Mesothelial cell of epicardium (in vitro differentiated cells): ENCODE measurements at places on chromosomes 1 and 21. TPM values are rescaled to one million over a fixed set of nuclear protein-coding genes. Genes with fewer than 3 reads are reported as not detected.

The DEPDC1 gene
- 9.9 to 11.4 TPM (median 10.4 TPM) in 3 replicates for total RNA-seq

The CFHR2 gene
- not detected in 3 replicates for total RNA-seq

The TACSTD2 gene
- total RNA-seq: 22.7 to 25.3 TPM (median 25.0 TPM) in 3 replicates

DNA sequence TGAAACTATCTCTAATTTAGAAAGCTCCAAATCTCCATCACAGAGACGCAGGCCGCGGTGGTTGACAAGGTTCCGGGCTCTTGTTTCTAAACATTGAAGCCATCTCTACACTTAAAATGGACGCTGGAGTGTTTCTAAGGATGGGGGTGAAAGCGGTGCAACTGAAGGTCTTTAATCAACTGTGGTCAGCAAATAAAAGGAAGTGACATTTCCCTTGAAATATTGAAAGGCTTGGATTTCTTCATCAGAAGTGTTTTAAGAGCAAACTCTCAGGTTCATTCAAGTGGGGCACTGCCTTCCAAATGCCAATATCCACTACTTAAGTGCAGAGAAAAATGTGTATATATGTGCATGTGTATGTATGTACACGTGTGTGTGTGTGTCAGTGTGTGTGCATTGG lies 117.3 kb downstream of the KAZN start:
- no peak for DNase-seq

GRCh38 chr1:231046730-231047395 lies 6.8 kb upstream of the FAM89A start:
- DNase-seq: no peak

DNA sequence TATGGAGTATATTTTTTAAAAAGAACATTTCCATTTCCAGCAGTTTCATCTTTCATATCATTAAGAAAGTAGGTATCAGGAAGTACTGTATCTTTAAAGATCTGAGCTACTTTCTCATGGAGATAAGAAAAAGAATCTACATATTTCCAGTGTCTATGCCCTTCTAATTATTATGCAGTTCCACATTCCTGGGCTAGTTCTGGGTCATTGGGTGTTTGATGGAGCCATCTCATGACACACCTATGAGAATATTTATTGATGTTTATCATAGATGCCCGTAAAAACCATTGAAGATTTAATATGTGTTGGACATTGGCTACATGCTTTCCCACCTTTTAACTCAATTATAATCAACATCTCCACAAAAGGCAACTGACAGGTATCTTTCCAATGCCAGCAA lies 21.0 kb downstream of the LCE4A start:
- DNase-seq: no peak

DNA sequence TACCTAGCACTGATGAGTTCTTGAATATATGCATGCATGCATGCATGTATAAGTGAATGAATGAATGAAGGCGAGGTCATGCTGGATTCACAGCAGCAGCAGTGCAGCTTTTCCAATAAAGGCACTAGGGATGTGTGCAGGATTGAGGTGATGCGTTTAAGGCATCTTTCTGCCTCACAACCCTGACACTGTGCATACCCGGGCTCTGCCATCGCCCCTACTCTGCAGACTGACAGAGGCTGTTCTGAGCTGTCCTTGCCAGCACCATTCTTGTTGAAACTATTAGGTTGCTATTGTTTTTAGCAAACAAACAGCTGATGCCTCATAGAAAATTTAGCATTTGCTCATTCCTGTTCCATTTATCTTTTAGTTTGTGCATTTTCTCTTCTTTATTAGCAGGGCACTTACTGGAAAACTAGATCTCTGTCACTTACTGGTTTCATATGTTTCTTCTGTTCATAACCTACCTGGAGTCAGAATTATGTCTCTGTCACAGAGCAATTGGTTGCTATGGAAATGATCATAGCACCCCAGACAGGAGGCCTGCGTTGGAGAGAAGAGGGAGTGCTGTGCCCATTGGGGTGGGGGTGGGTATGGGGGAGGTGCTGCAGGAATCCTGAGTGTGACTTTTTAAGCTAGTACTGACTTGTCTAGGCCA lies 79.0 kb downstream of the CD58 start:
- DNase-seq: no peak

DNA sequence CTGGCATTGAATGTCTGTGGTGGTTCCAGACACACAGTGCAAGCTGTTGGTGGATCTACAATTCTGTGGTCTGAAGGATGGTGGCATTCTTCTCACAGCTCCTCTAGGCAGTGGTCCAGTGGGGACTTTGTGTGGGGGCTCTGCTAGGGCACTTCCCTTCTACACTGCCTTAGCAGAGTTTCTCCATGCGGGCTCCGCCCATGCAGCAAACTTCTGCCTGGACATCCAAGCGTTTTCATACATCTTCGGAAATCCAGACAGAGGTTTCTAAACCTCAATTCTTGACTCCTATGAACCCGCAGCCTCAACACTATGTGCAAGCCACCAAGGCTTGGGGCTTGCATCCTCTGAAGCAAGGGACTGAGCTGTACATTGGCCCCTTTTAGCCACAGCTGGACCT lies 43.0 kb downstream of the RGS18 start:
- no peak for DNase-seq

DNA sequence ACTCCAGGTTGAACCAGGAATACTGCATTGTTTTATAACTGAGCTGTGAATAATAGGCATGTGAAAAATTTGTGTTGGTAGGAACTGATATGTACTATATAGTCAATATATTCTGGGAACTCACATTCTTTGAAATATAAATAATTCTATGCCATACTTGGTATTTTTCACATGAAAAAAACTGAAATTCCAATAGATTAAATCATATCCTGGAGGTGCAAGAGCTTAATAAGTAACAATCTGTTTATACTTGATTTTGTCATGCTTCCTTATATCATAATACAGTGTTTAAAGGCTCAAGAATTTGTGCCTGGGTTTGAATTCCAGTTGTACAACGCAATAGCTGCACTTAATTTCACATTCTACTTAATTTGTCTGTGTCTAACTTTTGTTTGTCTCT lies 387.0 kb downstream of the USP25 start:
- no peak for DNase-seq

DNA sequence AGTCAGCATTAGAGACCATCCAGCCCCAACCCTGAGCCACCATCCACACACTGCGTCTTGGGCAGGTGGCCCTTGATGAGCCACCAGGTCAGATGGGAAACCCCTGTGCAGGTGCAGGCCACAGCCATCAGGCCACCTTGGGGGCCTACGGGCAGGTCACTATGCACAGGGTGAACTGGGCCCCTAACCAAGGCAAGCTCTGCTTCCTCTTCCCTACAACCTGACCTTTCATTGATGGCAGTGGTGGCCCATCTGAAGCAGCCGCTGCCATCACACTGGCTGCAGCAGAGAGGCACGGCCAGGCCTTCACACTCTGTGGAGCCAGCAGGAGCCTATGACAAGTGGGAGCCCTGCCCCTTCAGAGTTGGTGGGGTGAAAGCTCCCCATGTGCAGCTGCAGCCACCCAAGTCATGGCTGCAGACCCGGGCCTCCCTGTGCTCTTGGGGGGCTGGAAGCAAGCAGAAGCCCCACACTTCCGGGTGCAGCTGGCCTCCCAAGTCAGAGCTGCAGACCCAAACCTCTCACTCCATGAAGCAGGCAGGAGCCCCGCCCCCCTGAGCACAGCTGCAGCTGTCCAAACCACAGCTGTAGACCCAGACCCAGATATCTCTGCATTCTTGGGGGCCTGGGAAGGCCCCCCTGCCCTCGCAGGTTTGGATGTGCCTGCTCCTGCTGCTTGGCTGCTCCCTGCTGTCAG lies 681.5 kb downstream of the MATN1 start:
- no peak for DNase-seq

- DNase-seq: no peak
Measured at GRCh38 chr1:192545896-192546521, 29.6 kb upstream of the RGS1 start.

GRCh38 chr1:186568221-186568620 lies 107.3 kb upstream of the PDC start:
- no peak for DNase-seq

DNA sequence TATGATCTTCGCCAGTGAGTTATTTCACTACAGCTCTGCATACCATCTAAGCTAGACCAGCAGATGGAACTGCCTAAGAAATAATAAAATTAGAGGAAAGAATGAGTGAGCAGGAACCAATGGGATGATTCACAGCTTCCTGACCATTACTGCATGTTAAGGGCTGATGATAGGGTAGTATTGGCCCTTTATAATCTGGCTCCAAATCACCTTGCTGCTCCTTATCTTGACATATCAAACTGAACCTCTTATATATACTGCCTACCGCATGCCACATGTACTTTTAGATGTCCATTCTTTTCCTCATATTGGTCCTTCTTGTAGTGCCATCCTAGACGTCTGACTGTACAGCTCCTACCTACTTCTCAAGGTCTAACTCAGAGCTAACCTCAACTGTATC lies 524.4 kb downstream of the DPYD start:
- no peak for DNase-seq

- DNase-seq: no peak
Measured at GRCh38 chr1:42189931-42190853, 25.6 kb upstream of the GUCA2A start.

GRCh38 chr21:34530261-34530660 lies 18.3 kb upstream of the KCNE1 start:
- DNase-seq: no peak

DNA sequence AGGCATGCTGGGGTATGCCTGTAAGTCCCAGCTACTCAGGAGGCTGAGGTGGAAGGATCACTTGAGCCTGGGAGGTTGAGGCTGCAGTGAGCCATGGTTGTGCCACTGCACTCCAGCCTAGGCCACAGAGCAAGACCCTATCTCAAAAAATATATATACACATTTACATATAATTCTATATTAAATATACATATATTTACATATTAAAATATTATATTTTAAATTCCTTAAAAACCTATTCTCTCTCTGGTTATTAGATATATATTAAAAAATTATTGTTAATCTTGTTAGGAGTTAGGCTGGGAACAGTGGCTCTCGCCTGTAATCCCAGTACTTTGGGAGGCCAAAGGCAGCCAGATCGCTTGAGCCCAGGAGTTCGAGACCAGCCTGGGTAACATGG lies 22.7 kb downstream of the GLMN start:
- DNase-seq: no peak
